ENCODE measurements at places on chromosomes 16 and 17.

GRCh38 chr16:69393898-69394849 lies 8.4 kb upstream of the TERF2 start:
- DNase-seq, result no peak

DNA sequence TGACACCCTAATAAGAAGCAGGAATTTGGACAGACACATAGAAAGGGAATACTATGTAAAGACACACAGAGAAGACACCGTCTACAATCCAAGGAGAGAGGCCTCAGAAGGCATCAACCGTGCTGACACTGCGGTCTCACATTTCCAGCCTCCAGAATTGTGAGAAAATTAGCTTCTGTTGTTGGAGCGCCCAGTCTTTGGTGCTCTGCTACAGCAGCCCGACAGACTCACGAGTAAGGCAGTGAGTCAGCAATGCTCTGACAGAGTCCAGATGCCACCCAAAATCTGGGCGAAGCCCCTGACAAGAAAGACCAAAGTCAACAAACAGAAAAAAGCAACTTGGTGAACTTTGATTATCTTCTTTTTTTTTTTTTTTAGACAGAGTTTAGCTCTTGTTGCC lies 32.5 kb upstream of the RAI1 start:
- no peak for DNase-seq

DNA sequence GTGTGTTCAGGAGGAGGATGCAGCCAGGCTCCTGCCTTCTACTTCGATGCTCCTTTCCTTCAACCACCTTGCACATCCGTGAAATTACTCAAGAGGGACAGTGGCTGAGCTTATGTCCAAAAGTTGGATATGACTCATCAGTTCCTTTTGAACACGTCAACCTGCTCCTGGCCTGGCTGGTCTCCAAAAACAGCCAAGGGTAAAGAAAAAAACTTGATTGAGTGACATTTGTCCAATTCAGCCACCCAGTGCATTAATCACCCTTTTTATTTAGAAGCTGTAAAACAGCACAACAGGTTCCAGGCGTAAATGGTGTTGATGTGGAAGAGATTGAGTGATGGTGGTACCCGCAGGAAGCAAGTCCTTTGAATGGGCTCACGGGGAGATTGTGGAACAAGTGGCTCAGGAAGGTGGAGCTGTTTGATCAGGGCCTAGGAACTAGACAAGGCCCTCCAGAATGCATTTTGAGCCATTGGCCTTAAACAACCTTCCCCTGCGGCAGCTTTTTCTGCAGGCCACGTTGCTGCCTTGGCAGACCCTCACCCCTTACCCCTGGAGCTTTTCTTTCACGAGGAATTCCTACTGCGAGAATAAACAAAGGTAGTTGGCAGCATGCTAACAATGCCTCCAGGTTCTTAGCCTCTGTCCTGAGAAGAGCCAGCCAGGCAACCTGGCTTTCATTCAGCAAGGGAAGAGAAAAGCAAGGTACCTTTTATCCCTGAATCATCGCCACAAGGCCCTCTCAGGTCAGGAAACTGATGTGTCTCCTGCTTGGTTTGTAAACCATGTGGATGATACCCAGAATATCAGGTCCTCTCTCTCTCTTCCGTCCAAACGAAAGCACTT lies 173.3 kb upstream of the CACNG5 start:
- no peak for DNase-seq

DNA sequence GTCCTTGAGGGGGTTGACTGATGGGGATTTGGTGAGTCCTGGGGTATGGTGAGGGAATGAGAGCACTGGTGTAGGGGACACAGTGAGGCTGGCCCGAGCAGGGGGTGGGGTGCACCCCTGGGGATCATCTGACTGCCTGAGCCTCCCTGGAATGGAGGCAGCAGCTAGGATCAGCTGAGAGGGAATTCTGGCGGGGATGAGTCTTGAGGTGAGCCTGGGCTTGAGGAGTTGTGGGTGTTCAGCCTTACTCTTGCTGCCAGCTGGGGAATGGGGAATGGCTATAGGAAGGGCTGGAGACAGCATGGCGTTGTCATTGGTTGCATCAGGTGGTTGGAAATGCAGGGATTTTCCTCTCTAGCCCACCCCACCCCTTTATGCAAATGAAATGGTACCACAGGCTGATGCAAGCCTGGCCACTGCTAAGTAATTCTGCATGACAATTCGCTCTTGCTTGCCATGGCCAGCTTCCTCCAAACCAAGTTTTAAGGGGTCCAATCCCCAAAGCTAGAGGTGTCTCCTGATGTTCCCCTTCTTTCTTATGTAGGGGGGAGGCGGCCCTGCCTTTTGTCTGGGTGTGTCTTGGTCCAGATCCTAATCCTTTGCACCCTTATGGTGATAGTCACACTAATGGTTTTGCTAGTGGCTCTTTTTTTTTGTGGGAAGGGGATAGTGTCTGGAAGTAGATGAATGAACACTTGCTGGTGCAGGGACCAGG lies 7.5 kb downstream of the NFE2L1 start:
- no peak for DNase-seq

DNA sequence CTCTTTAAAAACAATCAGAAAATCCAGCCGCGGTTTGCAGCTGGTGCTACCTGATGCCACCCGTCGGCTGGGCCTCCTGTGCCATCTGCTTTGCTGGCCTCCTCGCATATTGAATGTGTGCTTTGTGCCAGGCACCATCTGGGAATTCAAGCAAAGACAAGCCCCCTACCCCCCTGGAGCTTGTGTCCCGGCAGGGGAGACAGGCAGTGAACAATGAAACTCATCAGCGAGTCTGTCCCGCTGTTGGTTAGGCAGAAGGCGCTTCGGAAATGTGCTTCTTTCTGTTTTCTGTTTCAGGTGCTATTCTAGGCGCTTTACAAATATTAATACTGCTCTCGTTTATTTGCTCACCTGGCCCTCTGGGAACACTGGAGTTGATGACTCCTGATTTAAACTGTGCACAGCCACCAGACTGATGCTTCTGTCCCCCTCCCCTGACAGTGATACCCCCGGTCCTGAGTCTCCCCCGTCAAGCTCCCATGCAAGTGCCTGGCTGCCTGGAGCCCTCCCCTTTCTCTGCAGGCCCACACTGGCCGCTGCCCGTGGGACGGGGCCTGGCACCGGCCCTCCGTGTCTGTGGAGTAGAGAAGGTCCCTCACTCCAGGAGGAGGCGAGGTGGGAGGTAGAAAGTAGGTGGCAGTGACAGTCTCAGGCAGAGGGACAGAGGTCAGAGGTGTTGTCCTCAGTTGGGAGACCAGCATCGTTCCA lies 126.1 kb upstream of the PLCG2 start:
- no peak for DNase-seq

Data from nucleus accumbens (tissue), 56 donors.